Activated CD8-positive, alpha-beta memory T cell treated with anti-CD3 and anti-CD28 coated beads for 1 hour (primary cell): ENCODE measurements at places on chromosomes 5 and 9.

- no peak for DNase-seq
Observed at GRCh38 chr9:129702589-129703520, 37.4 kb downstream of the PRRX2 start.

DNA sequence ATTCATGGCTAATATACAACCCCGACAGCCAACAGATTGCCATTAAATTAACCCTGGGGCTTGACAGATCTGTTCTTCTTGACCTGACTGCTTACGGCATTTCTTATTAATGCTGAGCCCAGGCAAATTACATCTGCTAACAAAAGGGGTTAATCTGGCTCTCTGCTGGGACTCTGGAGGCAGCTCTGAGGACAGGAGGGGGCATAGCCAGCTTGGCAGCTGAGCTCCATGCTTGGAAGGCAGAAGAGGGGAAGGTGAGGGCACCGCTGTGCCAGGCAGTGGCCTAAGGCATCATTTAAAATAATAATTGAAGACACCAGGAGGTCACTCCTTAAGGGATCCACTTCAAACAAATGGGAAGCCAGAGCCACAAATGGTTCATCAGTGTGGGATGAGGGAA, 126.0 kb upstream of the GPR151 start:
- no peak for DNase-seq

DNA sequence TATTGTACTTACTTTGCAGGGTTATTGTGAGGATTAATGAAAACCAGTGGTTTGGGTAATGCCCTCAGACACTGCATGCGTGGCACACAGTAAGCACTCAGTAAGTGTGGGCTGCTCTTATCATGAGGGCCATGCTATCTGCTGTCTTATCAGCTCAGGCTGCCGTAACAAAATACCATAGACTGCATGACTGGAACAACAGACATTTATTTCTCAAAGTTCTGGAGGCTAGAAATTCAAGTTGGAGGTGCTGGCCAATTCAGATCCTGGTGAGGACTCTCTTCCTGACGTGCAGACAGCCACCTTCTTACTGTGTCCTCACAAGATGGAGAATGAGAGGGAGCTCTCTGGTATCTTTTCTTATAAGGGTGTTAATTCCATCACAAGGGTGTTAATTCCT, 23.9 kb upstream of the SH3PXD2B start:
- DNase-seq = no peak

- no peak for DNase-seq
Observed at GRCh38 chr9:137000177-137000930, 4.0 kb upstream of the CLIC3 start.

DNA sequence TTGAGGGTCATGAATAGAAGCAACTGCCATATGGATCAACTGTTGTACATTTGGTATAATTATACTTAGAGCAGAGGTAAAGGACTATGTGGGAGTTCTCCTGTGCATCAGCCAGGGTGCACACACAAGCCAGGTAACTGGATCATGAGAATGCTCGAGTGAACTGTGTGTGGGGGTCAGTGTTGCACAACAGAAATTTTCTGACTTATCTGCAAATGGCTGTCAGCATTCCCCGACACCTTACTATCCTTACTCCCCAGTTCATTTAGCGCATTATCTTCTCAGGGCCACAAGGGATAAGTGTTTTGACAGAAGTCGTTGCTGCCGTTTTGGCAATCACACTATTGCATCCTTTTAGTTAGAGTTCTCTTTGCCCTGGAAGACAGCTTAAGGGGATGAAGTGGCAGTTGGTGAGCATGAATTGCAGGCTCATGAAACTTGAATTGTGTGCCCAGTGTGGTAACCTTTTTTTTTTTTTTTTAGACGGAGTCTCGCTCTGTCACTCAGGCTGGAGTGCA, 1.7 kb downstream of the CANX start:
- no peak for DNase-seq

- DNase-seq = no peak
Observed at GRCh38 chr5:148297731-148298130, 14.5 kb upstream of the SPINK7 start.

DNA sequence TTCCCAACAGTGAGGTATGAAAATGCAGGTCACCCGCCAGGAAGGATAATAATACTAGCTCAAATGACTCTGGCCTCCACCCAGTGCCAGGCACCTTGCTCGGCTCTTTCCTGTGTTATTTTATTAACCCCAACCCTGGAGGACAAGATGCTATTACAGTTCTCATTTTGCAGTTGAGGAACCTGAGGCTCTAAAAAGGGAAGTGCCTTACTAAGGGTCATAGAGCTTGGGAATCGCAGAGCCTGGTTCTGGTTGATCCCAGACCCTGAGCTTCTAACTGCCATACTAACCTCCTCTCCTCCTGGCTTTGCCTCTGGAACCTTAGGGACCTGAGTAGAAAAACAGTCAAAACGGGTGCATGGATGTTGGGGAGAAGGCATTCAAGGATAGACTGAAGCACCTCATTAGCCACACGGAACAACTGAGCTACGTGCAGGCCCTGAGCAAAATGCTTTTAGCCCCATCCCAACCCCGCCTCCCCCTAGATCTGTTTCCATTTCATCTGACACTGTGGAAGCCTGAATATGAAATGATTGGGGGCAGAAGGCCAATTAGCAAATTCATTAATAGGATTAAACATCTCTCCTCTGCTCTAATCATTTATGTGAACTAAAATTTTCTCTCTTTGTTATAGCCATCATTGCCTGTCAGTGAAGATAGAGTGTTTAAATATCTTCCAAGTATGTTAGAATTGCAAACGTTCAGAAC, 7.9 kb downstream of the KCNIP1 start:
- DNase-seq = no peak

GRCh38 chr9:92036411-92036746, 78.8 kb downstream of the SPTLC1 start:
- DNase-seq = no peak

DNA sequence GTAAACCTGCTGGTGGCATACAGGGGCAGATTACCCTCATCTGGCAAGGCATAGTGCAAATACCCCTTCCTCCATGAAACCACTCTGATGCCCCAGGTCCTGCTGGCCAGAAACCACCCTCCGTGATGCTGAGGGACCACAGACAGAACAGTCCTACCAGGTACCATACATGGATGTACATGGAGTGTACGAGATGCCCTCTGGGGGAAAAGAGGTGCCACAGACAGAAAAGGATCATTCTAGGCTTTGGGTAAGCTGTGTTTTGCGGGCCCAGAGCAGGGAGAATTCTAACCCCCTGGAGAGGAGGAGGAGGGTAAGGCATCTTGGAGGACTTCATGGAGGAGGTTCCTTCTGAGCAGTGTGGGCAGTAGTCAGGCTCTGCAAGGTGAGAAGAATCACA, 68.3 kb downstream of the GABBR2 start:
- no peak for DNase-seq

DNA sequence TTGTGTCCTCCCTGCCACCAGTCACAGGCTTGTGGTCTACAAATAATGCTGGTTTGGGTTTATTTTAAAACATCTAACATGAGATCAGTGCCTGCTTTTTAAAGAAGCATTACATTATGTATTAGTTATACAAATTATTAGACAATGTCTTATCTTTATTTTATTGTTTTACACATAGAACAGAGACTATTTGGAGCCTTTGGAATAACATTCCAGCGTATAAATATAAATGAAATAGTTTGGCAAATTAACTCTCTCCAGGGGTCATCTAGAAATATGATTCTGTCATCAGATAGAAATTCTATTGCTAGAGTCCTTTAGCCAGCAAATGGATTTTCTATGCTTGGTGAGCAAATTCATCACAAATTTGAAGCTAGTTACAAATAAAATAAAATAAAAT, 22.4 kb downstream of the MAP1B start:
- DNase-seq = no peak

DNA sequence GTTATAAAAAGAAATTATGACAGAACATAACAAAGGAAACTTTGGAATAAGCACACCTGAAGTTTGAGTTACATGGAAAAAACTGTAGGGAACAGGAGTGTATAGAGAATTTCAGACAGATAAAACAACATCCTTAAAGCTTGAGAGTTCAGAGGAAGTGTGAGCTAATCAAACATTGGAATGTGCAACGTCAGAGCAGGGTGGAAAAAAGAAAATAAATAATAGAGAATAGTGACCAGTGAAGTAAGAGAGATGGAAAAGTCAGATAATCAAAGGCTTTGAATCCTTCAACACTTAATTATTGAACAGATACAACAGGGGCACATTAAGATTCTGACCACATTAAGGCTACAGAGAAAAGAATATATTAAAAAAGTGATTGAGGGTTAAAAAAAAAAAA, 128.5 kb upstream of the CDH10 start:
- no peak for DNase-seq

GRCh38 chr5:75461679-75462078, 49.8 kb downstream of the CERT1 start:
- no peak for DNase-seq

DNA sequence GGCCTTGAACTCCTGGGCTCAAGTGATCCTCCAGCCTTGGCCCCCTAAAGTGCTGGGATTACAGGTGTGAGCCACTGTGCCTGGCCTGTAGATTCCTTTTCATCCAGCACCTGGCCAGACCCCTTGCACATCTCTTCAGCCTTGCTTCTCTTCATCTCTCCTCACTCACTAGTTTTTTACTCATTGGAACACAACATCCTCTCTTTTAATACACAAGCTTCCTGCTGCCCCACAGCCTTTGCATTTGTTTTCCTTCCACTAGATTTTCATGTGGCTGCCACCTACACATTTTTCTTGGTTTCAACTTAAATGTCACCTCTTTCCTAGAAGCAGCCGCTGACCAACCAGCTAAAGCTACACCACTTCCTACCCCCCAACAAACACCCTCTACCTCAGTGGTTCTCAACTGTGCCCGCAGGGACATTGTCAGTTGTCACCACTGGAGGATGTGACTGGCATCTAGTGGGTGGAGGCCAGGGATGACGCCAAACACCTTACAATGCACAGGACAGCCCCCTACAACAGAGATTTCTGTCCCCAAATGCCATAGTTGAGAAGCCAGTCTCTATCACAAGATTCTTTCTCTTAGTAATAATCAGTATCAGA, 33.7 kb downstream of the HAVCR1 start:
- peak; percentile 31 for DNase-seq

- DNase-seq = no peak
Observed at GRCh38 chr9:109316207-109316640, 4.6 kb downstream of the EPB41L4B start.

DNA sequence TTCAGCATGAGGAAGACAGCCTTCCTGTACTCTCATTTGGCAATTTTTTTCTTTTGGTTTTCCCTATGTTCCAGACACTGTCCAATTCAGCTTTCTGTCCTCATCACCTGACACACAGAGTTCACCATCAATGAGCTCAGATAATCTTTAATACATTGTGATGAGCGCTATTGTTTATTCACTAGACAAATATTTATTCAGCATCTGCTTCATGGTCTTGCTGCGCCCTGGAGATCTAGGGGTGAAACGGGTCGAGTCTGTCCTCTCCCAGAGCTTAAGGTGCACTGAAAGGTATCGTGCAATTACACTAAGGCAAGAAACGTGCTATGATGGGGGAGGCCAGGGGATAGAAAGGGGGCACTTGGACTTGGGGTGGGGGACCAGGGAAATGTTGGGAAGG, 281.6 kb downstream of the ZSWIM6 start:
- no peak for DNase-seq

DNA sequence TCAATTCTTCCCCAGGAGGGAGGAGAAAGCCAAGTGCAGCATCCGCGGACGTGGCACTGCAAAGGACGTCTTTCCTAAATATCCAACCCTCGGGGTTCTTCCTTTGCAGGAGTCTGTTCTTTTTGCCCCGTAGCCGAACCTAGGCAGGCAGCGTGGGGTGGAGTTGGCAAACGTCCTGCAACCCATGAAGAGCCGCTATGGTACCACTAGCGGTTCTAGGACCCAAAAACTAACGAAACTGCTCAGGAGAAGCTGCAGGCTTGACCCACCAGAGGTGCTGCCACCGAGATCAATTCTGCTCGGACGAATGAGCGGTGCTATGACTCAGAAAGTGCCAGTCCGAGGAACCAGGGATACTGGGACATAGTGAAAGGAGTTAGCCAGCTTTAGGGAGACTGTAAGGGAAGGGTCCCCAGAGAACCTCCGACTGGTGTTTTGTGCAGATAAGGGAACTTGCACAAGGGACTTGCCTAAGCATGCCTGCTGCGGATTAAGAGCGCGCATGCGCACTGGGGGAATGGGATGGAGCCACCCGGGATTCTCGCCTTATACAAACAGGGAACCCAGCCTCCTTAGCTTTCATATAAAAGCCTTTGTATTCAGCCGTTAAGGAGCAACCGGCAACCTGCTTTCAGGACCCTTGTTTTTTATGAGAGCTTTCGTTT, 32.7 kb downstream of the ANXA2R start:
- DNase-seq = no peak

- no peak for DNase-seq
Observed at GRCh38 chr5:80701597-80701996, 46.8 kb upstream of the DHFR start.

DNA sequence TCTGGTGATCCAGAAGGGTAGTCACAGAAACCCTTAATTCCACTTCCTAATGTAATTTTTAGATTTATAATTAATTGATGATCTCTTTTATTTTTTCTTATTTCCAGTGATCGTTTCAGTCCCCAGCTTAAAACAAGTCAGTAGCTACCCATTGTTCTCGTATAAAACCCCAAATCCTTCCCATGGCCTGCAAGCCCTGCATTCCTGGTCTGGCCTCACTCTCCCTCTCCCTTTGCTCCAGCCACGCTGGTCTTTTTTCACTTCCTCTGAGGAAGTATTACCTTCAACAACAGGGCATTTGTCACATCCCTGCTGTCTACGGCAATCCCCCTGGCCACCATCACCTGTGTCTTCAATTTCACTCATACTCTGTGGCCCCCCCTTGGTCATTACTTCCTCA, 44.8 kb downstream of the ACOT12 start:
- no peak for DNase-seq
